AG08396 (cell line): ENCODE measurements at places on chromosomes 5 and 9.

DNA sequence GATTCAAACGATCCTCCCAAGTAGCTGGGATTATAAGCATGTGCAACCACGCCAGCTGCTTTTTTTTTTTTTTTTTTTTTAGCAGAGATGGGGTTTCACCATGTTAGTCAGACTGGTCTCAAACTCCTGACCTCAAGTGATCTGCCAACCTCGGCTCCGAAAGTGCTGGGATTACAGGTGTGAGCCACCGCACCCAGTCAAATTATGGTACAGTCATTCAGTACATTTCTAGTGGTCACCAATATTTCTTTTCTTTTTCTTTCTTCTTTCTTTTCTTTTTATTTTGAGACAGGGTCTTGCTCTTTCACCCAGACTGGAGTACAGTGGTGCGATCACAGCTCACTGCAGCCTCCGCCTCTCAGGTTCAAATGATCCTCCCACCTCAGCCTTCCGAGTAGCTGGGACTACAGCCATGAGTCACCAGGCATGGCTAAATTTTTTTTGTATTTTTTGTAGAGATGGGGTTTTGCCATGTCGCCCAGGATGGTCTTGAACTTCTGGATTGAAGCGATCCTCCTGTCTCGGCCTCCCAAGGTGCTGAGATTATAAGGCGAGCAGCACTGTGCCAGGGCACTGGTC lies 25.4 kb upstream of the DCP2 start:
- DNase-seq: no peak

DNA sequence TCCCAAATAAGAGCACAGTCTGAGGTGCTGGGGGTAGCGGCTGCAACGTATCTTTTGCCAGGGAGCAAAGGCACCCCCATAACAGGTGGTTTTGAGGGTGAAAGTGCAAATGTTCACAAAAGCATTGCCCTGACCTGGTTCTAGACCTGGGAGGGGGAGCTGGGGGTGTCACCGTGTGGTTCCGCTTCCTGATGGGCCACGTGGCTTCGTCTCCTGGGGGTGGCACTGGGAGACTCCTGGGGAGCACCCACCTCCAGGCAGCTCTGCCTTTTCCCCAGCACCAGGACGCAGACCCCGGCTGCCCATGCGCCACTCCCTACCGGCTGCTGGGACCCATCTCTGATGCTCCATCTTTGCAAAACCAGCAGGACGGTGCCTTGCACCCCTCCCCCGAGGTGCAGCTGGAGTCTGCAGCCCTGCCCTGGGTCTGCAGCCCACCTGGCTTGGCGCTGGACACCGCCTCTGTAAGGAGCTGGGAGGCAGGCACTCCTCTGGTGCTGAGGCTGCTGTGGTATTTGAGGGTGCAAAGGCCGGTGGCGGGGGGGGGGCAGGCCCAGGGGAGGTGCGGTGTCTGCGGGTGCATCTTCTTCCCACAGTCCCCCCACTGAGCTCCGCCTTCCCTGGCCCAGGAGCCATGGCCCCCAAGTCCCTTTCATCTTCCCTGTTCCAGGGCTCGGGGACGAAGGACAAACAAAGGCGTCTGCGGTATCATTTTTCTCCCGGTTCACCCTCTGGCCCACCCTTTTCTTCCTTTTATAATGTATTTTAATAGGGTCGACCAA lies 29.8 kb upstream of the RXRA start:
- no peak for DNase-seq

DNA sequence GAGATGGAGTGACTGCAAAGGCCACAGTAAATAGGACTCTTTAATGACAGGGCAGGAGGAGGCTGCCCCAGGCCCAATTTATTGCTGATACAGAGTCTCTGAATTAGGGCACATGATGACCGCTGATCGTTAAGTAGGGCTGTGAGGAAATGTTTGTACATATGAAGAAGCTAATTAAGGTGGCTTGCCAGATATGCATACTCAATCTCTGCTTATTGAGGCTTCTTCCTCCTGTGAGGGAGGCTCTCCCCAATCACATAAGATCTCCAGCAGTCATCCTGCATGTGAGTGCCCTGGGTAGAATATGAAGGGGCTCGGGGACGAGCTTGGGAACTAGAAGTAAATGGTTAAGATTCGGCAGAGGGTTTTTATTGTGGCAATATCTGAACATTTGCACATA lies 8.2 kb upstream of the CD180 start:
- no peak for DNase-seq

DNA sequence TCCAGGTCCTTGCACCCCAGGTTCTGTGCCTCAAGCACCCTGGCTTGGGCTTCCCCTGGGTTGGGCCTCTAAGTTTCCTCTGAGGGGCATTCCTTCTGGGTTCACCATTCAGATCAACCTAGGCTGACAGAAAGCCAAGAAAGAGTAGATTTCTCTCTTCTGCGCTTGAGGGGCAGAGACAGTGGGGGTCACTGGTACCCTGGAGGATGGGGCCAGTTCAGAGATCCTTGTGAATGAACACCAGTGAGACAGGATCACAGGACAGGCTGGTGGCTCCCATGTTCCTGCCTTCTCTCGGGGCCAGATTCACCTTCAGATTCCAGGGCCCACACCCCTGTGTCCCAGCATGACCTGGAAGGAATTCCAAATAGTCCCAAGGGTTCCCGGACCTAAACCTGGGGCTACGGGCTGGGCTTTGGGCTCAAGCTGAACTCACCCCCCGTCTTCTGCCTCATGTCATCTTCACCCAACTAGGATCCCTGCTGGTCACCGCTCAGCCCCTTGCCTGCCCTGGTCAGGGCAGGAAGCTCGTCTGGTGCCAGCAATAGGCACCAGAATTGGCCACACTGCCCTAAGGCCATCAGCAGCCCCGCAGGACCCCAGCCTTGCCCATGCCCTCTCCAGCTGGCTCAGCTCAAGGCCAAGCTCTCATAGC lies 91.8 kb upstream of the MVB12B start:
- DNase-seq: no peak

- no peak for DNase-seq
Measured at GRCh38 chr5:1139331-1140170, 27.7 kb upstream of the SLC12A7 start.

DNA sequence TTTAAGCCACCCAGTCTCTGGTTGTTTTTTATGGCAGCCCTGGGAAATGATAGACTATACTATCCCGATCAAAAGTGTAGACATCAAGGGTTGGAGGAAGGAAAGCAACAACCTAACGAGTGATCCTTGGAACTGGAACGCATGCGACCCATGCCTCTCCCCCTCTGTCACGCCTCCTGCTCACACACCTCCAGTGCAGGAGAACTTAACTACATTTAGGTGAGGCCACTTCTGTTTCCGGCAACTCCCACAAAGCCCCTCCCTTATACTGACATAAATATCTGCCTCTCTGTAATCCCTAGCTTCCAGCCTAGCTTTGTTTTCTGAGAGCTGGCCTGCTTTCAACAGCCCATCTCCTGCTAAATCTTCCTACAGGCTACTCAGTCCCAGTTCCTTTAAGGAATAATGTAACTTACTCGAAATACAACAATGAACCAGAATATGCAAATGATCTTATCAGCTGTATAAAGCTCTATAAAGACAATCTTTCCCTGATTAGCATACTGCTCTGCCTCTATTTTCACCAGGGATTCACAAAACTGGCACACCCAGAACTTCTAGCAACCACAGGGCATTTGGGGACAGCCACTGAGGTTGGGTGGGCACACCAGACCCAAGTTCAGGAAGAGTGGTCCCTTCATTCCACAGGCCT lies 73.9 kb downstream of the GABBR2 start:
- no peak for DNase-seq

GRCh38 chr5:136594416-136594815 lies 229.1 kb upstream of the TRPC7 start:
- DNase-seq: no peak

DNA sequence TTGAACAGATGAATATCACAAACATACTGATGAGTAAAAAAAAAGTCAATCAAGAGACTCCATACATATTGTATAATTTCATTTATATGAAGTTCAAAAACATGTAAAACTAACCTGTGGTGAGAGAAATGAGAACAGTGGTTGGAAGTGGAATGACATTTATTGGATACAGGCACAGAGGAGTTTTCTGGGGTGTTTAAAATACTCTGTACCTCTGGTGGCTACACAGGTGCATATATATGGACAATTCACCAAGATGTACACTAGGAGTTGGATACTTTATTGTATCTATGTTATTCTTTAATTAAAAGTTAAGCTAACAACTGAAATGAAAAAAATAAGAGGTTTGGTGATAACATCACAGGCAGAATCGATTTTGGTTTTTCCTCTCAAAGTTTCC lies 14.1 kb downstream of the FOXD1 start:
- no peak for DNase-seq

GRCh38 chr9:8382266-8382665 lies 582.7 kb upstream of the DMAC1 start:
- DNase-seq: no peak

DNA sequence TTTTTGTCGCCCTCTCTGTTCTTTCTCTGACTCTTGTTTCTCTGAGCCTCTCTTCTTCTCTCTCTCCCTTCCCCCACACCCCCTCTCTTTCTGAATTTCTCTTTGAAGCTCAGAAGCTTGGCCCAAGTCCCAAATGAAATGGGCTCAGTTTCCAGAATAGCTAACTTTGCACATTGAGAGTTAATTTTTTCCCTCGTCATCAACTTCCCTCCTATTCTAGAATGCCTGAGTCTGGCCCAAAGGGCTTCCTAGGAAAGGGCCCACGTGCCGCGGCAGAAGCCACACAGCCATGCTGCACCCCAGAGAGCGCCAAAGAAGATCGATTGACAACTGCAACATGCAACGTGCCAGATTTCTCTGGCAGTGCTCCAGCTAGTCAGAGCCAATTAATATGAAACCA lies 588.8 kb upstream of the KLF4 start:
- DNase-seq: no peak

GRCh38 chr5:54900984-54901725 lies 84.2 kb downstream of the ESM1 start:
- DNase-seq: peak; percentile 64

- DNase-seq: peak; percentile 67
Measured at GRCh38 chr5:141343242-141343952, at the start of gene PCDHGA3. Gene PCDHGA3 (plus strand): TSS chr5:141343829. CDS start chr5:141344034, 205 bp downstream.

DNA sequence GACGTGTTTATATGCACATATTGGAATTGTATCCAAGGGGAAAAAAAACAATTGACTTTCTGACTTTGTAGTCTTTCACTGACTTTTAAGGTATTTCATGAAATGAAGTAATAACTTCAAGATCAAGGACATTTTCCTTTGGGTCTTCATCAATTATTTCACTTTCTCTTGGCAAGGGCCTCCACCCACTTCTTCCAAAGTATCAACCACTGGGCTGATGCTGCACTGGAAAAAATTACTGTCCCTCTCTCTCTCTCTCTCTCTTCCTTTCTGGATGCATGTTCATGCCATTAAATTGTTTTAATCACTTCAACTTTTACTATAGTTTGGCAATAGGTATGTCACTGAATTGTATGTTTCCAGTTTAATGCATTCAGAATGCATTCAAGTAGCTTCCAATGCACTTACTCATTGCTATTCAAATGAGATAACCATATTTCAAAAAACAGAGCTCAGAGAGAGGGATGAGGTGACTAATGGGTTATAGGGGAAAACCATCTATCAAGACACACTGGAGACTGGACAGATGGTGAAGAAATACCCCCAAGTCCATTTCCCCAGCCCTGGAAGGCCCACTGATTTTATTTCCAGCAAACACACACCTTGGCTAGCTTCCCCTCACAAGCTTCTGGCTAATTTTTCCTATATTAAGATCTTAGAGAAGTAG lies 585.3 kb downstream of the EBF1 start:
- peak; percentile 5 for DNase-seq

DNA sequence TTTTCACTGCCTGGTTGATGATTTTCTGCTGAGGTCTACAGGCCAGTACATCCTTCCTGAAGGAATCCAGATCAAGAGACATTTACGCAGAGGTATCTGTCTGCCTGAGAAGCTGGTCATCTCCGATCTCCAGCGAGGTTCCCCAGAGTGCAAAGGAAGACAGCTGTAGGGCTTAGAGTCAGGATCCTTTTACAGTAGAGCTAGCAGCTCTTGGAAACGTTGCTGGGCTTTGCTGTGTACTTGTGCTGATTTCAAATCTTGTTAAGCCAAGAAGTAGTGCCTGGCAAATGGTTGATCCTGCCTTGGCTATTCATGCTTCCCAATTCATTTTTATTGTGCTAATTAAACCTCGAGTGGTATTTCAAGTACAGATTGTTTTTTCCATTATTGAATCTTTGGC lies 48.9 kb downstream of the NTRK2 start:
- DNase-seq: no peak

DNA sequence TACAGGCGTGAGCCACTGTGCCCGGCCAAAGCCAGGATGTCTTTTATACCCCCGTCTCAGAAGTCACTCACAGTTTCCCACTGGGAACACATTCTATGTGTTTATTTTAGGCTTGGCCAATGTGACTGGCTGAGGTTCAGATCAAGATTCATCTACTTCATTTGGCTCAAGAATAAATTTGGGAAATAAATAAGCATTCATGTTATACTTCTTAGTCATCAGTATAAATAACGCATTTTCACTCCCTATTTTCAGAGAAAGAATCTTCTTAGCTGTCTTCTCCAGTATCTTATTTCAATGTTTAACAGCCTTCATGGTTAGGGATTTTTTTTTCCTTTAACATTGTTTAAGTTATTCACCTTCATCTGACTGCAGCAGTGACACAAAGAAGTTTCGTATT lies 11.8 kb downstream of the S100Z start:
- DNase-seq: peak; percentile 21

DNA sequence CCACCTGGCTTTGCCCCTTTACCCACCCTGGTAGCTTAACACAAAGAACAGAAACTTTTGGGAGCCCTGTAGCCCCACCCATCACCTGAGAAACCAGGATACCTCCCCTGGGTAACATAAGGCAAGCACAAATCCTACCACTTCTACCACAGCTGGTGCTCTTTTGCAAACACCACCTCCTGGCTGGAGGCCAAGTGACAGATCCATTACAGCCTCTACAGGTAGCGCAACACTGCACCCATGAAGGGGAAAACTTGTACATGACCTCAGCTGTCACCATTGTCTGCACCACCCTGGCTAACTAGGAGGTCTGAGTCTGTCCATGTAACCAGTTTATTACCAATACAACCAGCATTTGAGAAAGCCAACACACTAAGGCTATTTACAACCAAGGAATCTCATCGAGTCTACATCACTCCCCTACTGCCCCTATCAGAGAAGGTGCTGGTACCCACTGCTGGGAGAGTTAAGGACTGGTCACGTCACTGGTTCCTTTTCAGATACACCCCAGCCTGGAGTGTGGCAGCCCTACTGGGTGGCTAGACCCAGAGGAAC lies 128.6 kb downstream of the PJA2 start:
- no peak for DNase-seq
